ENCODE measurements at places on chromosomes 2 and 18.

DNA sequence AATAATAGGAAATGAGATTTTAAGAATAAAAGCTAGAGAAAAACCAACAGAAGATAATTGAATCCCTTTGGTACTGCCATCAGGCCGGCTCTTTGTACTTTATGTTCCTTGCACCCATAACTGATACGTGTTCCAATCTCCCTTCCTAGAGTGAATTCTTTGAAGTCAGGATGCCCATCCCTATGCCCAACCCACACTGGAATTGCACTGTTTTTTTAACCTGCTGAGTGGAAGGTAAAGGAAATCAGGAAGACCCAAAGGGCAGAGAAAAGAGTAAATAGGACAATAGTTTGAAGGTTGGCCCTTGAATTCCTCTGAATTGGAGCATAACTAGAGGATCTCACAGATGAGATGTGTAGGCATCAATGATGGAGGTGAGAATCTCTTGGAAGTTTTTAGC is 4.4 kb upstream of the ATG16L1 start:
- DNase-seq, result no peak

- DNase-seq, result no peak
These were observed 69.6 kb upstream of the SCN1A start for GRCh38 chr2:166197446-166197845.

- DNase-seq, result no peak
These were observed 12.1 kb downstream of the ACOXL start for GRCh38 chr2:110744429-110744828.

- no peak for DNase-seq
These were observed 6.6 kb downstream of the RIT2 start for GRCh38 chr18:43108882-43109281.

GRCh38 chr18:23306822-23307221 is 146.3 kb upstream of the RIOK3 start:
- no peak for DNase-seq

DNA sequence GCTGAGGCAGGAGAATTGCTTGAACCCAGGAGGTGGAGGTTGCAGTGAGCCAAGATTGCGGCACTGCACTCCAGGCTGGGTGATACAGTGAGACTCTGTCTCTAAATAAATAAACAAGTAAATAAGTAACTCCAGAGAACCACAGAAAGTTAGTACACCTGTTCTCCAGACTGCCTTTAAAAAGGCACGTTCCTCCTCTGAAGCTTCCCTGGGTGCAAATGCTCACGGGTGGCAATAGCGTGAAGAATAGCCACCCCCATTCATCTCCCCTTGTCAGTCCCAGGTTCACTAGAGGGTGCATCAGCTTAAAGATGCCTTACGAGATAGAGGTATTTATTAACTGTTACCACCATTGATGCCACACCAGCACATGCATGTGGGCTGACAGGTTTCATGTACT is 64.3 kb upstream of the RTN4 start:
- no peak for DNase-seq

DNA sequence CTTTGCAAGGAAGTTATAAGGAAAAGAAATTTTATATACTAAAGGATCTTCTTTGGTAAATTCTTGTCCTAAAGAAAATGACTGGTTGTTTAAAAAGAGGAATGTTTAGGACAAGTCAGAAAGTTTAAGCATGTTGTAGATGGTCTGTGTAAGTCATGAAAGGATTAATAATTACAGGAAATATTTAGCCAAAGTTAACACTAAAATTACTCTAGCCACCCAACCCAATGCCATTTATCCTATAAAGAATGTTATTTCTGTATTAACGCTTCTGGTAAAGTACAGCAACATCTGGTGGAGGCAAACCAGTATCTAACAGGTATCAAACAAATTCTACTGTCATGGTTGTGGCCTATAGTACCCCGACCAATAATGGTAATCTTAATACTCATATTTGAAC is 546.9 kb upstream of the PKDCC start:
- no peak for DNase-seq

DNA sequence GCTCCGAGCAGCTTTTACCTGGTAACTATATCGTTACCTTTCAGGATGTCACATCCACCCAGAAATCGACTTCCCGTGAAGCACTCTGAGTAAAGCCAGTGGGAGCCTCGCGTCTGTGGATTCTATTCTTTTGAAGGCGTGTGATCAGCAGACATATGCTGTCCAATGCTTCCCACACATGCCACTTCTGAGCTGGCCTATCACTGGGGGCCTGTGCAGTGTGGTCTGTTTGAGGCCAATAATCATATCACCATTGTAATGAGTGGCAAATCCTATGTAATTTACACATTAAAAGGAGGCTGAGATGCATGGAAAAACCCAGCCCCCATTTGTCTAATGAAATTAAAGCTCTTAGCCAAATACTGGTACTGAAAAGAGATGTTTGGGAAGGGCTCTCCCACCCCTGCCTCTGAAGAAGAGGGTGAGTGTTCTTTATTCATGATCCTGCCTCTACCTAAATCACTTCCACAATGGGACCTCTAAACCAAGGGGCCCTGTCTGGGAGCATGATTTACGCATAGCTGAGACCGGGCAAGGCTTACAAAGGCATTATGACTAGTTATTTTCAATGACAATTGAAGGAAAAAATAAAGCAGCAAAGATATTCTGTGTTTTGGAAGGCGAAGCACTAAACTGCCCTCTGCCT is 686.8 kb downstream of the ZEB2 start:
- no peak for DNase-seq

GRCh38 chr2:189662669-189663226 is 1.5 kb downstream of the ASNSD1 start:
- DNase-seq, result no peak

DNA sequence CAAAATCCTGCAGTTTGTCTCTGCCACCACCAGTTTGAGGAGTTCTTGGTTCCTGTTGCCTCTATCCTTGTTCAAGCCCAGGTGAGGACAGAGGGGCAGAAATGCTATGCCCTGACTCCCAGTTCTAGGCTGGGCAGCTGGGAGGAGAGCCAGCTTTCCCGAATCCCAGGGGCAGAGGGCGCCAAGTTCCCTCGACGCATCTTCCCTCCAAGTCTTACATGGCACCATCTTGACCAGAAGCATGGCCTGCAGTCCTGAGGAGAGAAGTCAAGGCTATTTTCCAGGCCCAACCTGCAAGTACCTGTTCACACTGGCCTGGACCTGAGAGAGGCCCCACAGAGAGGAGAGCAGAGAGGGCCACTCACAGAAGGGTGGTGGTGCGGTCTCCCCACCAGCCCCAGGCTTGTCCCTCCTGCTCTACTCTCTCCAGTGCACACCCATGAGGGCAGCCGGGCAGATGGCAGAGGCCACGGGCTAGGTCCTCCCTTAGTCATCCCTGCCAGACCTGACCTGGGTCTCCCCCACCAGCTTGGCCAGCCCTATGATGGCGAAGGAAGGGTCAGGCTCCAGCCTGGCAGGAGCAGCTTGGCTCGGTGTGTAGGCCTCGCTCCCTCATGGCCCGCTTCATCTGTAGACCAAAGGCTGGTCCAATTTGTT is 115.7 kb upstream of the MSTN start:
- no peak for DNase-seq

DNA sequence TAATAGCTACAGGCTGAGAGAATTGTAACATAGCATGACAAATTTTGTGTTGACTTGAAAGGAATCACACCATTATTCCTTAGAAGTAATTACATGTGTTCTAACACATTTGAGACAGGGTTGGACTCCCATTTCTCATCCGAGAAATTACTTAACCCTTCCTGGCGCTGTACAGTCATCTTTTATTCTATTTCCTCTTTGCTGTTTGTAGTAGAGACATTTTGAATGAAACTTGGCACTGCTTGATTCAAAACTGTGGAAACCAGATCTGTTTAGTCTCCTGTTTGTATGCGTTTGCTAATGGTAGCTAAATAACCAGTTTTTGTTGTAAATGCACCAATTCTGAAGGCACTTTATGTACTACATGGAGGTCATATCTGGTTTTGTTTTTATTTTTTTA is 231.9 kb downstream of the ALPK2 start:
- no peak for DNase-seq

- DNase-seq, result no peak
These were observed 615.0 kb upstream of the DDX18 start for GRCh38 chr2:117199511-117199910.

- DNase-seq, result no peak
These were observed 1.5 kb upstream of the DLX1 start for GRCh38 chr2:172083628-172084394.

DNA sequence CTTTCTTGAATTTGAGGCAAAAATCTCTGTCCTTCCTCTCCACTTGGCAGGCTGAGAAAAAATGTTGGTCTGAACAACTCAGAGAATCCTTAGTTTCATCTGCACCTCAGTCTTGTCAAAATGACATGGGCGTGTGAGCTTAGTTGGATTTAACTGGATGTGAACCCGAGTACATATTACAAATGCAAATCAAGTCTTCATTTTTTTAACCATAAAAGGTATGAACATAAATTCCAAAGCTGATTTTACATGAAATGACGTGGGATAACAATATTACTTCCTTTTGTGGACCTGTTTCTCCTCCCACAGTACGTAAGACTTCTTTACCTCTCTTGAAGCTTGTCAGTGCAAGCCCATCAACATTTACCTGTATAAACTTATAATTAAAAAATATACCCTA is 32.6 kb upstream of the RND3 start:
- no peak for DNase-seq

GRCh38 chr2:181224866-181225265 is 232.3 kb upstream of the ITGA4 start:
- DNase-seq, result no peak

GRCh38 chr2:120344976-120345581 is 857 bp upstream of the INHBB start:
- no peak for DNase-seq

GRCh38 chr2:28461056-28461455 is 34.8 kb upstream of the PLB1 start:
- DNase-seq, result no peak

DNA sequence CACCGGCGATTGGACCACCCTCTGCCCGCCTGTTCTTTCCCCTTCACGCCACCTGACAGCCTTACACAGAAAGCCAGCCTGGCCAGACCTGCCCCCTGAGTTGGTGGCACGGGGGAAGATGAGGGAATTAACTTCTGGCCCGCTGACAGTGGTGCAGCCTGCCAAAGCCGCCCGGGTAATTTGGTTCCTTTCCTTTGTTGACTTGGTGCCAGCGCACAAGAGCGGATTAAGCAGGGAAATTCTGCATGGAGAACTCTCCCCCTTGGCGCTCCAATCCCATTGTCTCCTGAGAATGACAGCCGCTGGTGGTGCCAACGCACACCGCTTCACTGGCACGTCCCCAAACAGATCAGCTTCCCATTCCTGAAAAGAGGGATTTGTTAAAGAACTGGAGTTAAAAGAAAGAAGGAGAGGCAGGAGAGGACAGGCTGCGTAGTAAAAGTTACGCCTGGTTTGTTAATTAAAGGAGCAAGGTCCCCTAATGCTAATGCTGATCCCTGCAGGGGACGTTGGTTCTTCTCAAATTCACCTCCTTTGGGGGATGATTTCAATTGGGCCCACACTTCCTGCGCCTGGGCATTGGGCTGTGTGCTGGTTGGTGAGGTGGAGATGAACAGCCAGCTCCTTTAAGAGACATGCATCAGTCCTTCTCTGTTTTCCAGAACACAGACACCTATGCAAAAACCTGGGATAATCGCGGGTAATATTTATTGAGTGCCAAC is 286.8 kb downstream of the MYCN start:
- DNase-seq, result no peak

DNA sequence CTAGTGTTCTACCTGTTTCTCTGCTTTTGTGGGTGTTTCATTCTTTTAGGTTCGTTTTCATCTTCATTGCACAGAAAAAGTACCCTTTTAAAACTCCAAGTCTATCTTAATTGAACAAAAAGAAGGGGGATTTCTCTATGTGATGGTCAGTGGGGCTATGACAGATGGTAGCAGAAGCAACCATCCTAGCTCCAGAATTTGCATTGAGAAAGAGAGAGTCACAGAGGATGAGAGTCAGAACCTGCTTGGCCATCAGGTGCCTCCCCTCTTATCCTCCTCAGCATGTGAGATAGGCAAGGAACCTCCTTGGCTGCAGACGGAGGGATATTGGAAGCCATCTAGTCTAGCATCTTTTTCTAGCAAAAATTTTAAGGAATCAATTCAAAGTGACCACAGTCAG is 398.0 kb upstream of the DCC start:
- no peak for DNase-seq

DNA sequence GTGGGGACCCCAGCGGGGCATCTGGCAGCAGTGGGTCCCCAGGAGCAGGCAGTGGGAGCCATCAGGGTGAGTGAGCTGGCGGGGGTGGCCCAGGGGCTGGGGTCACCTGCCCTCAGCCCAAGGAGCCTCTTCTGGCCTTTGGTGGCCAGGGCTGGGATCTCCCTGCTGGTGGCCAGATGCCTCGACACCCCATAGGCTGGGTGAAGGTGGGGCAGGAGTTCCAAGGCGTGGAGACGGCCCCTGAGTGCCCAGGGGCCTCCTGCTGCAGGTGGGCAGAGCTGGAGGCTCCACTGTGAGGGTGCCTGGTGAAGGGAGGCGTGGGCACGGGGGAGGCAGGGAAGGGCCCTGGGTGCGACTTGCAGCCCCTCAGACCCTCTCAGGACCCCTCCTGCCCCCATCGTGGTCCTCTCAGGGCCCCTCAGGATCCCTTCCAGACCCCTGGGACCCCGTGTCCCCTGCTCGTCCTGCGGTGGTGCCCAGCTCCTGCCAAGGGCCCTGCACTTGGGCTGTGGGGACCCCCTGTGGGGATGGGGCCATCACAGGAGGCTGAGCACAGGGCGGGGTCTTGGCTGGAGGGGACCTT is 5.0 kb upstream of the GPR35 start:
- DNase-seq, result no peak

- no peak for DNase-seq
These were observed 14.6 kb downstream of the PTPN18 start for GRCh38 chr2:130370490-130370889.

DNA sequence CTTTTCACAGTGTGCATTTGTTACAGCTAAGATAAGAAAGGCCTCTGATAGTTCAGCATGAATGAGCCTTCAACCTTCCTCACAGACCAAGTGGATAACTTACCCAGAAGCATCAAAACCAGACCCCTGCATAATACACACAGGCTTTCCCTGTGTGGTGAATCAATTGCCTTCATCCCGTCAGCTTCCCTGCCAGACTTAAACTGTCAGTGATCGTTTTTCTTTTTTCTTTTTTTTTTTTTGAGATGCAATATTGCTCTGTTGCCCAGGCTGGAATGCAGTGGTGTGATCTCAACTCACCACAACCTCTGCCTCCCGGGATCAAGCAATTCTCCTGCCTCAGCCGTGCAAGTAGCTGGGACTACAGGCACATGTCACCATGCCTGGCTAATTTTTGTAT is 20.5 kb upstream of the SLC35F5 start:
- no peak for DNase-seq

GRCh38 chr2:96188821-96189526 is 19.7 kb downstream of the STARD7 start:
- DNase-seq, result no peak

GRCh38 chr2:160696087-160696452 is 202.5 kb upstream of the RBMS1 start:
- DNase-seq, result no peak

Measured in stimulated activated CD4-positive, alpha-beta T cell treated with anti-CD3 and anti-CD28 coated beads, Interleukin-15, amount 100 ng/mL, for 48 hours (primary cell).